SK-N-SH (cell line): ENCODE measurements at places on chromosomes 6 and 20. TPM values are rescaled to one million over a fixed set of nuclear protein-coding genes. Genes with fewer than 3 reads are reported as not detected.

GRCh38 chr6:84508334-84508733 is 256.1 kb downstream of the TBX18 start:
- no peak overlapping the region for H3K4me3 ChIP-seq
- H3K27ac ChIP-seq: no peak overlapping the region
- no peaks in the 10 kb centered on the region for H3K36me3 ChIP-seq
- H3K27me3 ChIP-seq: no peaks in the 10 kb centered on the region

- no peak for DNase-seq
- H3K36me3 ChIP-seq: no peaks in the 10 kb centered on the region
- no peak overlapping the region for H3K27ac ChIP-seq
Observed at GRCh38 chr20:15375836-15376235, 1038.4 kb upstream of the FLRT3 start.

The TRIM10 gene
- not detected in 2 replicates for polyA plus RNA-seq

DNA sequence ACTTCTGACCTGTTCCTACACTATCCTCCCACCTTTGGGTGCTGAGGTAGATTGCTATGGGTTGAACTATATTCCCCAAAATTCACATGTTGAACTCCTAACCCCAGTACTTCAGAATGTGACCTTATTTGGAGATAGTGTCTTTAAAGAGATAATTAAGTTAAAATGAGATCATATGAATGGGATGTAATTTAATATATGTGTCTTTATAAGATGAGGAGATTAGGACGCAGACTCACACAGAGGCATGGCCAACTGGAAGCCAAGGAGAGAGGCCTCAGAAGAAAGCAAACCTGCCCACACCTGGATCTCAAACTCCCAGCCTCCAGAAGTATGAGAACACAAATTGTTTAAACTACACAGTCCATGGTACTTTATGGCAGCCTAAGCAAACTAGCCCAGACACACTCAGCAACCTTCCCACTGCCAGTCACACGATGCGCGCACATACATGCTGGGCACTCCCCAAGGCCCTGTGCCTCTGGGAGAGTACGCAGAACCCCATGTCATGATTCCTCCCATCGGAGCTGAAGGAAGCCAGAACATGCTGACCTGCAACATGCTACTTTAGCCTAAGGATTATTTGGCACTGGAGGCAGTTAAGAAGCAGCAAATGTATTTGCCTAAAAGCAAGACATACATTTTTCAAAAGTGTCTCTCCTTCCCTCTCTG is 8.9 kb upstream of the SLC22A1 start:
- H3K4me1 ChIP-seq: no peaks in the 10 kb centered on the region
- H3K4me3 ChIP-seq: no peak overlapping the region
- no peak for DNase-seq
- H3K27ac ChIP-seq: no peak overlapping the region

DNA sequence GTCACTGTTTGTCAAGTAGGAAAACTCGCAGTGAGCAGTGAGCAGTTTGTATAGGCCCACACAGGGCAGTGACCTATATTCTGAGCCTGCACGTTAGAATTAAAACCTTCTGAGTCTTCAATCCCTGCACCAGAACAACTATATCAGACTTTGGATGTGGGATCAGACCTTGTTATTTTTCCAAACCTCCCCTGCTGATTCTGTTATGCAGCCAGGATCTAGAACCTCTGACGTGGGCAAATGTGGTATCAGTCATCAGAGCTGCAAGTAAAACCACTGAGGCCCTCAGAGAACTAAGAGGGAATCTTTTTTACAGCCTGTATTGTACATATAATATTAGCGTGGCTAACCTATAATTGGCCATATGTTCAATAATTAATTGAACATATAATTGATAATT is 32.0 kb upstream of the AKAP7 start:
- no peaks in the 10 kb centered on the region; the same call in 1 of the 2 replicates for H3K27me3 ChIP-seq
- no peak overlapping the region for H3K27ac ChIP-seq
- H3K36me3 ChIP-seq: no peaks in the 10 kb centered on the region
- no peaks in the 10 kb centered on the region for H3K4me1 ChIP-seq

GRCh38 chr20:50292591-50293283 is 102.1 kb downstream of the CEBPB start:
- H3K36me3 ChIP-seq: no peaks in the 10 kb centered on the region
- H3K4me1 ChIP-seq: peaks cover 11% of the 10 kb centered on the region; the same call in 1 of the 2 replicates
- no peak for DNase-seq
- no peaks in the 10 kb centered on the region for H3K27me3 ChIP-seq
- no peak overlapping the region for H3K4me3 ChIP-seq
